ENCODE measurements at places on chromosomes 16 and 17.

DNA sequence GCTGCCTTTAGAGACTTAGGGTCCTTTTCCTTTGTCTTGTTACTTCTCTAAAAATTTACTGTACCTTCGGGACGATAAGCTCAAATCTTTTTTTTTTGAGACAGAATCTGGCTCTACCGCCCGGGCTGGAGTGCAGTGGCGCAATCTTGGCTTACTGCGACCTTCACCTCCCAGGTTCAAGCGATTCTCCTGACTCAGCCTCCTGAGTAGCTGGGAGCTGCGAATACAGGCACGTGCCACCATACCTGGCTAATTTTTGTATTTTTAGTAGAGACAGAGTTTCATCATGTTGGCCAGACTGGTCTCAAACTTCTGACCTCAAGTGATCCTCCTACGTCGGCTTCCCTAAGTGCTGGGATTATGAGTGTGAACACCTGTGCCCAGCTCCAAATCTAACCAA, 7.4 kb downstream of the RAD51C start:
- no peak for DNase-seq

DNA sequence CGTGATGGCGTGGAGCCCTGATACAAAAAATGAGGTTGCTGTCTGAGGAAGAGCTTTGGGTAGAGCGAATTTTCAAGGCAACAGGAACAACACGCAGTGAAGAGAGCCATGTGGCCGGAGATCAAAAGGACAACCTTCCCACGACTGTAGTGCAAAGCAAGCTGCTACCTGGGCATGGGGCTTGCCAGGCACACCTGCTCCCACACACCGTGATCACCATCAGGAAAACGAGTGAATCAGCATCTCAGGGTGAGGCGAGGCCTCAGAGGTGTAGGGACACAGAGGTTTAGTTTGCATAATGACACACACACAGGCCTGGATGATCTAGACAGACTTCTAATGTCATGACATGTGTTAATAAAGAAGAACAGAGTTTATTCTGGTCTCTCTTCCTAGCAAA, 65.7 kb downstream of the PARN start:
- DNase-seq = no peak

DNA sequence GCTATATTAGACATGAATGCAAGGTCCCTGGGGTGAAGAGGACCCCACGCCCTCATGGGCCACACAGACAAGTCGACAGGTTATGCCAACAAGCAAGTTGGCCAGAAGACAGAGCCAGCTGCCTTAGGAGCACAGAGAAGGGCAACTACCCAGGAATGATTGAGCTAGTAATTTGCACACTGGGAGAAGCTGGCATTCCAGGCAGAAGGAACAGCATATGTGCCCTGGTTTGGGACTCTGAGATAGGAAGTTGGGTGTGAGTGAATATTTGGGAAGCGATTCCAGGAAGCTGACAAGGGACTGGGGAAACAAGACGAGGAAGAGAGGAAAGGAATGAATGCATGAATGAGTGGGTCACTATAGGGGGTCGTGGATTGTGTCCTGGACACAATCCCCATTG, 203.7 kb upstream of the CDH5 start:
- no peak for DNase-seq

DNA sequence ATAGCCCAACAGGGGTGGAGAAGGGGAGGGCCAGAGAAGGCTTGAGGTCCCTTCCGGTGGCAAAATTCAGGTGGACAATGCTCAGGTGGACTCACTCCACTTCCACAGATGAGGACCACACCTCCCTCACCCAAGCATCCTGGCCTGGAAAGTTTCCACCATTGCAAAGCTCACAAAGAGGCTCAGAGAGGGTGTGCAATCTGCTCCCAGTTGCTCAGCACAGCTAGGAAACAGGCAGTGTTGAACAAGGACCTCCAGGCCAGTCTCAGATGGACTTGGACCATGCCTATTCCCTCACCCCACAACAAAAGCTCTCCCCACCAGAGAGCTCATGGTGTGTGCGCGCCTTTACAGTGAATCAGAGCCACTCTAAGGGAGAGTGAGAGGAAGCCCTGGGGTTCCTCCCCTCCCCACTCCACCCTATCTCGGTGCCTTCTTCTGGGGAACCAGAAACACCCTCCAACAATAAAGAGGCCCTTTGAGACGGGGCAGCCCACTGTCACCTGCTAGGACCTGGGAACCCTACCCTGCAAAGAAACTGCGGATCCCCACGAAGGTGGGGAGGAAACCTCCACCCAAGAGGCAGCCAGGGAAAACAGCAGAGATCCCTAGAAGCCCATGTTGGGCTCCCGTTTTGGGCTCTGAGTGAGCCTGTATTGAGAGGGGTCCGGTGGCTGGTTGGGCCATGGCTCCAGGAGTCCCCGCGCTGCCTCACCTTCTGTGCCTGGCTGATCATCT, 1.6 kb downstream of the FAM83G start:
- peak; percentile 56 for DNase-seq

DNA sequence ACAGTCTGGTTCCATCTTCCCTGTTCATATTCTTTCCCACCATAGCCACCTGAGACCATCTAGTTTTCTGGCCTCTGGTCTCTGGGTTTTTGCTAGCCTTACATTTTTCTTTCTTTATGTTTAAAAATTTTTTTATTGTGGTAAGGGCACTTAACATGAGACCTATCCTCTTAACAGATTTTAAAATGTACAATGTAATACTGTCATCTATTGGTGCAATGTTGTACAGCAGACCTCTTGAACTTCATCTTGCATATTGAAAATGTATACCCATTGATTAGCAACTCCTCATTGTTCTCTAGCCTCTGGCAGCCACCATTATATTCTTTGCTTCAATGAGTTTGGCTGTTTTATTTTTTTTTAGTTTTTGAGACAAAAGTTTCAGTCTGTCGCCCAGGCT, 39.2 kb downstream of the ITGAM start:
- DNase-seq = no peak

DNA sequence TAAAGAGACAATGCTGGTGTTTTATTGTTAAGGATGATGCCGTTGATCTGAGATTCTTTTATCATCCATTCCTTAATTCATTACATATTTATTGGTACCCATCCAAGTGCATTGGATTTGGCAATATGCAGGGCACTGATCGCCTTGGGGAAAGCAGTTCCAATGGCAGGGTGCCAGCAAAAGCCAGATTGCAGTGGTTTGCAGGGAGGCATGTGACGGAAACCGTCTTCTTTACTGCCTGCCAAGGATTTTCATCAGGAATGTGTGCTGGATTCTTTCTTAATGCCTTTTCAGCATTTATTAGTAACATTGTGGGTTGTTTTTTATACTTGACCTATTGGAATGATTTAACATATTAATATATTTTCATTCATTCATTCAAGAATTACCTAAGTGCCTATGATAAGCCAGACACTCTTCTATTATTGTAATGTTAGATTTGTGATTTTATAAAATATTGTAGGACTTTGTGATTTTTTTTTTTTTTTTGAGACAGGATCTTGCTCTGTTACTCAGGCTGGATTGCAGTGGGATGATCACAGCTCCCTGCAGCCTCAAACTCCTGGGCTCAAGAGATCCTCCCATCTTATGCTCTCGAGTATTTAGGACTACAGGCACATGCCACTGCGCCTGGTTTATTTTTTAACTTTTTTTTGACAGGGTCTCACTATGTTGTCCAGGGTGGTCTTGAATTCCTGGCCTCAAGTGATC, 93.4 kb upstream of the TNRC6A start:
- peak; percentile 87 for DNase-seq

DNA sequence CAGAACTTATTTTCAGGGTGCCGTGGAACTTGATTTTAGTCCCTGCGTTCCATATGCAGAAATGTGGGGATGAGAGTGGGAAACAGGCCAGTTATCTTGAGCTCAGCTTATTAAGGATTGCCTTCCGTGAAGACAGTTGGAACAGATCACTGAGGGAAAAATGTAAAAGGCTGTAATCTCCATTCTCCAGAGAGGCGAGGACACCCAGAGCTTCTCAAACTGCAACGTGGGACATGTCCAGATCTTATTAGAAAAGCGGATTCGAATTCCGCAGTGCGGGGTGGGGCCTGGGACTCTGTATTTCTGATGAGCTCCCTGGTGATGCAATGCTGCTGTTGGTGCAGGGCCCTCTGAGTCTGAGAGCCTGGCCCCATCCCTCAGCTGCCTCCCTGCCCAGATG, 185.6 kb upstream of the CIBAR2 start:
- DNase-seq = no peak

DNA sequence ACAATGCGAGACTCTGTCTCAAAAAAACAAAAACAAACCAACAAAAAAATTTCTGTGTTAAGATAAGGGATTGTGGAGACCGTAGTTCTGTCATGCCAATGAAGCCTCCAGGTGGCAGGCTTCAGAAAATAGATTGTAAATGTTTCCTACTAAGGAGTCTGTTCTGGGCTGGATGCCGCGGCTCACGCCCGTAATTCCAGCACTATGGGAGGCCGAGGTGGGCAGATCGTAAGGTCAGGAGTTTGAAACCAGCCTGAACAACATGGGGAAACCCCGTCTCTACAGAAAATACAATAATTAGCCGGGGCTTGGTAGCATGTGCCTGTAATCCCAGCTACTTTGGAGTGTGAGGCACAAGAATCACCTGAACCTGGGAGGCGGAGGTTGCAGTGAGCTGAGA, 4.4 kb upstream of the SNX29 start:
- no peak for DNase-seq

- DNase-seq = peak; percentile 46
These were observed at the start of gene MC1R for GRCh38 chr16:89918453-89919347. Gene MC1R (plus strand): TSS chr16:89918862. CDS start chr16:89919259, 397 bp downstream.
